NCI-H524 treated with DMSO at 0.1 percent for 48 hours (cell line): ENCODE measurements at places on chromosomes 6 and 20.
A peak's percentile ranks its signal among the peaks of the same experiment; 100 is the strongest.

DNA sequence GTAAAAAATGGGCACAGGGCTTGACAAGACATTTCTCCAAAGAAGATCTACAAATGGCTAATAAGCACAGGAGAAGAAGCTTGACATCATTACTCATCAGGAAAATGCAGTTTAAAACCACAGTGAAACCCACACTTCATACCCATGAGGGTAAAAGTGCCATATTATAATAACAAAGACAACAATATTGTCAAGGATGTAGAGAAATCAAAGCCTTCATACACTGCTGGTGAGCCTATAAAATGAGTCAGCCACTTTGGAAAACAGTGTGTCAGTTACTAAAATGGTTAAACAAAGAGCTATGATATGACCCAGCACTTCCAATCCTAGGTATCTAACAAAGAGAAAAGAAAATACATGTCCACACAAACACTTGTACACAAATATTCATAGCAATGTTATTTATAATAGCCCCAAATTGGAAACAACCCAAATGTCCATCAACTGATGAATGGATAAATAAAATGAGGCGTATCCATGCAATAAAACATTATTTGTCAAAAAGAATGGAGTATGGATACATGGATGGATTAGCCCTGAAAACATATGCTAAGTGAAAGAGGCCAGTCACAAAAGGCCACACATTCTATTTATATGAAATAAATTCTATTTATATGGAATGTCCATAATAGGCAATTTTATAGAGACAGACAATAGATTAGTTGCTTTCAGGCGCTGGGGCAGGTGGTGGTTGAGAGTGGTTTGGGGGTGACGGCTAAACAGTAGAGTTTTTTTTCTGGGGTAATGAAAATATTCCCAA, 11.5 kb upstream of the IL20RA start:
- no peak for DNase-seq

- peak; percentile 48 for DNase-seq
These were observed 49.2 kb upstream of the SASH1 start for GRCh38 chr6:148293181-148293995.

- no peak for DNase-seq
These were observed 133.7 kb upstream of the AGPAT4 start for GRCh38 chr6:161407581-161407980.

GRCh38 chr6:42350911-42351310, 100.8 kb downstream of the TRERF1 start:
- DNase-seq = peak; percentile 65

- DNase-seq = no peak
These were observed 133.7 kb downstream of the RNASET2 start for GRCh38 chr6:166822609-166823008.

GRCh38 chr6:133254552-133255228, 13.5 kb downstream of the EYA4 start:
- DNase-seq = no peak

DNA sequence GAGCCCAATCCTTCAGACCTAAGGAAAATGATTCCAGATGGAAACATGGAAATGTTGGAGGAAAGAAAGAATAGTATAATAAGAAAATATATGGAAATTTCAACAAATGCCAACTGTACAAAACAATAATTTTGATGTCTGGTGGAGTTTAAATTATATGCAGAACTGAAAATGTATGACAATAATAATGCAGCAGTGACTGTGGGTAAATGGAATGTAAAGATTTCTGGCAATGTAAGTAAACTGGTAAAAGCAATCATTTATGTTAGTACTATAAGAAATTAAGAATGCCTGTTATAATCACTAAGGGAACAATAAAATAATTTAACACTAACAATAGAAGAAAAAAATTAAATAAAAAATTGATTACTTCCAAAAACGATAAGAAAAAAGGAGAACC, 89.0 kb downstream of the EDN1 start:
- DNase-seq = no peak

DNA sequence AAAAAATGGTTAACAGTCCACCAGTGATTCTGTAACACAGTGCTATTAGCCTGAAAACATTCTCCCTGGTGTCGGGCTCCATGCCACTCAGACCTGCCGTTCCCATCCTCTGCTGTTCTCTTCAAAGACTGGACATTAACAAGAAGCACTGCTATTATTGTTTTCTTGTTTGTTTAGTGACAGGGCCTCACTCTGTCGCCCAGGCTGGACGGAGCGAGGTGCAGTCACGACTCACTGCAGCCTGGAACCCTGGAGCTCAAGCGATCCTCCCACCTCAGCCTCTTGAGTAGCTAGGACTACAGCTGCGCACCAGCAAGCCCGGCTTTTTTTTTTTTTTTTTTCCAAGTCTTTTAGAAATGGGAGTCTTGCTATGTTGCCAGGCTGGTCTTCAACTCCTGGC, 9.6 kb downstream of the RMND1 start:
- no peak for DNase-seq

DNA sequence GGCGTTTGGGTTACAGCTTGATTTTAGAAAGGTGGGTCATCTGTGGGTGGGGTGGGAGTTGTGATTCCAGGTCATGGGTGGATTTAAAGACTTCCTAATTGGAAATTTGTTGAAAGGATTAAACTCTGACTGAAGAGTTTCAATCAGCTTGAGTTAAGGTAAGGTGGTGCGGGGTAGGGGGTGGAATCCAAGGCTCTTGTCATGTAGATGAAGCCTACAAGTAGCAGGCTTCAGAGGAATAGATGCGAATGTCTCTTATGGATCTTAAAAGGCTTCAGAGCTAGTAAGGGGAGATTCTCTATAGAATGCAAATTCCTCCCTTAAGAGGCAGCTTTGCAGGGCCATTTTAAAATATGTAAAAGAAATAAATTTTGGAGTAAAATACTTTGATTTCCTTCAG, 645.3 kb downstream of the FRK start:
- DNase-seq = no peak

DNA sequence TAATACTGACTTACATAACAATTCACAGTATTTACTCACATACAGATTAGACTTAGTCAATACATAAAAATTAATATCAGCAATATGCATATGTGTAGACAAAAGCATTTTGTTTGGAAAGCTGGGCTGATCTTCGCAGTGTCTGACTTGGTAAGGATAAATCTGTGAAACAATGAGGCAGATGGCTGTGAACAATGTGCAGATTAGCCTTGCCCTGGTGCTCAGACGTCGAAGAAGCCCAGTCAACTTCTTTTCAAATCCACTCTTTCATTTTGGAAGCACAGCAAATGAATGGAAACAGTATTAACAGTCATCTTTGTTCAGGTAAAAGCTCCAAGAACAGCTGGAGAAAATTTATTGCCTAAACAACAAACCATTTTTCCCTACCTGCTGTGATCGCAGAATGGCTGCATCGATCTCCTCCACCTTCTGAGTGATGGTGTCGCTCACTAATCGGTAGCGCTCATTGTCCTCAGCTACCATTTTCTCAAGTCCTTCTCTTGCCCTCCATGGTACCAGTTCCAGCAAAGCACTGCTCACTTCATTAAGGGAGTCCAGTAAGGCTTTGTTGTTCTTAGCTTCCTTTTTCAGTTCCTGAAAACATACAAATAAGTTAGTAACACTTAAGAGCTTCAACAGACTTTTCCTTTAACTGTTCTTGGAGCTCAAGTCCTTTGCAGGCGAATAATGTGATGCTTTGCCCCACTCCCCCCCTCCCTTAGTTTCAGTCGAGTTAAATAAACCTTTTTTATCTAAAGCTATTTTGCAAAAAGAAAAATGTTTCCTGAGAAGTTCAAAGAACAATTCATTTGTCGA, 116.5 kb downstream of the DST start:
- DNase-seq = no peak

- DNase-seq = no peak
These were observed 51.0 kb downstream of the SLC9A8 start for GRCh38 chr20:49863666-49864065.

- peak; percentile 57 for DNase-seq
These were observed 31.5 kb downstream of the SF3B5 start for GRCh38 chr6:144063744-144064401.

DNA sequence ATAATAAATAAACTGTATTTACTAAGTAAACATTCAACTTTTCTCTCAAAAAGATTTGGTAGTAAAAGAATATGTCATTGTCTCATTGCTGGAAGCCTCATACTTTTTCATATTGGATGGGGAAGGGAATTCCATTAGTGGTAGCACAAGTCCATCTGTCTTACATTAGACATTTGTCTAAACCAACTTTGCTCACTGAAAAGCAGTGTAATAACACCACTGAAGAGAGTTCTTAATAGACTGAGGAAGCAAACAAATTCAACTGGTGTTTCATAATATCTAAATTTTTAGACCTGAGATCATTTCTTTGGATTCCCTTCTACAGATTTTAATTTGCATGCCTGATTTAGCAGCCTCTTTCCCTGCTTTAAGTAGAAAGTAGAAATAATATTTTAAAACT, 62.7 kb downstream of the PLCB1 start:
- DNase-seq = no peak

- DNase-seq = no peak
These were observed 27.3 kb downstream of the CDK5RAP1 start for GRCh38 chr20:33373735-33374605.

DNA sequence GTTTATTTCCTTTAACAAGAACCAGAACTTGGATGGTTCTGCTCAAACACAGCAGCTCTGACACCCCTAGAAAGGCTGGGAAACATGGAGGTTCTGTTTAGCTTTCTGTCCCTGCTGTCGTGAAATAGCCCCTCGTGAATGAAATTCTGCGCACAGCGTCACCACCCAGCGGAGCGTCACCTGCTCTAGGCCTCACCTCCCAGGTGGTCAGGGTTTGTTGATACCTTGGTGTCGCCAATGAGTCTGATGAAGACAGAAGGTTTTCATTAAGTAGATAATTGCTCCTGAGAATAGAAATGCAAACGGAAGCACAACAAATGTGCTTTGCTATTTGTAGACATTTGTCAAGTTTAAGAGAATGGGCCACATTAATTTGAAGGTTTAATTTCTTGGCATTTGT, 135.1 kb downstream of the EDN3 start:
- peak; percentile 45 for DNase-seq

DNA sequence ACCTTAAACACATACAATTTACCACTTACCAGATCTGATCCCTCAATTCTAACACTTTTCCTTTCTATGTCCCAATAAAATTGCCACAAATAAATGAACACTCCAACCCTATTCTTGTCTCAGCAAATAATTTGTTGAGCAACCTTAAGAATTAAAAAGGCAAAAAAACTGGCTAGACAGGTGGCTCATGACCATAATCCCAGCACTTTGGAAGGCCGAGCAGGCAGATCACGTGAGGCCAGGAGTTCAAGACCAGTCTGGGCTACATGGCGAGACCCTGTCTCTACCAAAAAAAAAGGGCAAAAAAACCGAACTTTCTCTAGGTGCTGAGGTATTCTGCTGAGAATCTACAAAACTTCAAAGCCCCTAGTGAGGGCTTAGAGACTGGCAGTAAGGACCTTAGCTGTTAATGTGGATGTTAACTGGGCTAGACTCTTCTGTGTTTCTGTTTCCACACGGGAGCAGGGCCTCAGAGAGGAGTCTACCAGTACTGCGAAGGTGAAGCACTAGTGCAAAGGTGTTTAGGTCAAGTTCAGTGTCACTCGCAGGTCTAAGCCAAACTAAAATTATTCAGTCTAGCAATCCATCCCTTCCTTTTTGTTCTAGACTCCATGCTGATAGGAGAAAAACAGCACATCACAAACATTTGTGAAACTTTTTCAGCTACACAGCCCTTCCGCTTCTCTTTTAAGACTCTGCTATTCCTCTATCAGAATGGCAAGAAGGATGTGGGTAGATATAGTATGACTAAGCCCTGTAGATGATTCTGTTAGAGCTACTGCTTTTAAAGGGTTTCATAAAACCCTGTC, 2.6 kb downstream of the FASTKD5 start:
- no peak for DNase-seq

GRCh38 chr20:33733654-33734576, 2.1 kb downstream of the ZNF341 start:
- no peak for DNase-seq

GRCh38 chr6:119308991-119309657, 40.4 kb downstream of the MAN1A1 start:
- DNase-seq = no peak

- DNase-seq = no peak
These were observed 2.8 kb downstream of the PPP1R10 start for GRCh38 chr6:30614044-30614842.

DNA sequence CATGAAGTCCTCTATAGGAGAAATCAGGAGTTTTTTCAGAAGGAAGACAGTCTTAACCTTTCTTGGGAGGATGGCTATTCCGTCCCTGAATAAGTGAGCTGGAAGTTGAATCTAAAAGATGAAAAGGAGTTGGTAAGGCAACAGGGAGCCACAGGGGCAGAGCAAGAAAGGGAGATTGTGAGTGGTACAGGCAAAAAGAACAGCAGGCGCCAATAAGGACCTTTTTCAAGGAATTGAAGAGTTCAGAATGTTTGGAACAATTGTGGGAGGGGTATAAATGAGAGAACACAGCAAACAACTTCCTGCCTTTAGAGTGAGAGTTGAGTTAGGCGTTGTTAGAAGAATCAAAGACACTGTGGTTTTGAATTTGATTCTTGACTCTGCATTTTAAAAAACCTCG, 1003.7 kb downstream of the EPHA7 start:
- DNase-seq = no peak

DNA sequence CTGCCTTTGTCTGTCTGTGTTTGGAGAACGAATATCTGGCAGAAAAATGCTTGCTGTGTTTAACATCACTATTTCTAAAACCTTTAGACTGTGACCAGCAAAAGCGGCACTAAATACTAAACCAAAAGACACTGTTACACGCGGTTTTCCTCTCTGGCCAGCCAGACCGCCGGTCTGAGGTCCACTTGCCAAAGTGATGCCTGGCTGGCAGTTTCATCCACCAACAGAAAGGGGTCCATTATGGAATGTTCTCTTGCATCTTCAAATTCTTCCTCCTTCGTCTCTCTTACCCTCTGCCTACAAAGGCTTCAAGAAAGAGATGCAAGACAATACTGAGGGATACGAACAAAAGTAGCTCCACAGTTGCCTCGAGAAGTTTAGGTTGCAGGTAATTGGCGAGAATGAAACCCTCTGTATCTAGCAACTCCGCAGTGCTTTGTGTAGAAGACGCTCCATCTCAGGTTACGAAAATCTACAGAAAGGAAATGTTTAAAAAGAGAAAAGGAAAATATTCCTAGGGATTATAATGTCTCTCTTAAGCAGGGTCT, 176.6 kb downstream of the TRIM27 start:
- no peak for DNase-seq

- DNase-seq = no peak
These were observed 221.3 kb downstream of the ERMARD start for GRCh38 chr6:169972736-169973135.

- DNase-seq = no peak
These were observed 96.8 kb upstream of the NFATC2 start for GRCh38 chr20:51639206-51639832.

DNA sequence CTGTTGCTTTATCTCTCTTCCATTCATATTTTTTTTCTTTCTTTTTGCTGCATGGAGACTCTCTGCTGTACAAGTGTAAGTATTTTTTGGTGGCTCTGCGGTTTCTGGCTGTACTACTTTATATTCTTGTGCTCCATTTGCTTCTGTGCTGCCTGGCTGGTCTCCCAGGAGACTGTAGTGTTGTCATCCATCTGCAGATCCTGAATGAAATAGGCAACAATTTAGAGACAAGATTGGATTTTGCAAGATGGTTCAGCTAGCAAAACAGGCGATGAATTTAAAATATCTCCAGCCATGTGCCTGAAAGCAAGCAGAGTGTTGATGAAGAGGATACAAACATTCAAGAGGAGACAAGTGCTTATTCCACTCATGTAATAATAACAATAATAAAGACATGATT, 75.1 kb upstream of the SCGN start:
- no peak for DNase-seq

- no peak for DNase-seq
These were observed 12.7 kb downstream of the KIF13A start for GRCh38 chr6:17974570-17975368.

GRCh38 chr6:35049900-35050756, 91.0 kb downstream of the TCP11 start:
- DNase-seq = peak; percentile 56

- DNase-seq = no peak
These were observed 67.6 kb downstream of the FYN start for GRCh38 chr6:111805511-111806164.
